Lower lobe of right lung (tissue), 2 donors: ENCODE measurements at places on chromosomes 2 and 18.

- no peak for DNase-seq
These were observed 39.0 kb downstream of the EEF1B2 start for GRCh38 chr2:206198677-206199076.

DNA sequence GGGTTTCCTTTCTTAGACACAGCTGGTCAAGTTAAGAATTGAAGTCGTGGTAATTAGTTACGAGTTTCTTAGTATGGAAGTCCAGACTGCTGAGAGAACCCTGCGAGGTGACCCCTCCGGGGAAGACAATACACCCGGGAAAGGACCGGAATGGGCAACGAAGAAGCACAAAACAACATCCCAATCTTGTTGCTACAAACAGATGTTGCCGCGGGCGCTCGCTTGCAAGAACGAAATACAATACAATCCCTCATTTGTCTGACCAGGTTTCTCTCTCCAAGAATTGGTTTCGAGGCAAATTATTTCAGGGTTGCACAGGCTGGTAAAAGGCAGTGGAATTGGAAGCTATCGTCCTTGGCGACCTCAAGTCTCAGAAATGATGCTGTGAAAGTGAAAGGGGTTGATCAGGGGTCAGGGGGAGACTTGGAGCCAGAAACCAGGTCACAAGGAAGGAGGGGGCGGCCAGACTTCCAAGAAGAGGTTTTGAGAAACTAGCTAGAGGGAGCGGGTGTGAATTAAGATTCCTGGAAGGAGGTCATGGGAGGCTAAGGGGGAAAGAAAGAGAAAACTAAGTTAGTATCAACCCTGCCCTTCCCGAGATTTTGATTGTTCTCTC, 401.9 kb downstream of the HRH4 start:
- no peak for DNase-seq

DNA sequence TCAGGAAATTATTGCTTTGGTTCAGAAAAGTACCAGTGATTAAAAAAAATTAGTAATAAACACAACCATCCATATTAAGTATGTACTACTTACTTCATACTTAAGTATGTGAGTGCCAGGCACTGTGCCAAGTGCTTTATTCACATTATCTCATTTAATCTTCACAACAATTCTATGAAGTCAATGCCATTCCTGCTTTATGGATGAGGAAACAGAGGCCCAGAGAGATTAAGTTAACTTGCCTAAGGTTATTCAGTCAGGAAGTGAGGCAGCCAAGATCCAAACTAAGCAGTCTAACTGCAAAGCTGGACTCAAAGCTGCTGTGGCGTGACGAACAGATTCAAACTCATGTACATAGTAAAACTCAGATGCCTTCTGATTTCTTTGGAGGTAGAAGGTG, 22.3 kb downstream of the DTNB start:
- DNase-seq, result no peak

DNA sequence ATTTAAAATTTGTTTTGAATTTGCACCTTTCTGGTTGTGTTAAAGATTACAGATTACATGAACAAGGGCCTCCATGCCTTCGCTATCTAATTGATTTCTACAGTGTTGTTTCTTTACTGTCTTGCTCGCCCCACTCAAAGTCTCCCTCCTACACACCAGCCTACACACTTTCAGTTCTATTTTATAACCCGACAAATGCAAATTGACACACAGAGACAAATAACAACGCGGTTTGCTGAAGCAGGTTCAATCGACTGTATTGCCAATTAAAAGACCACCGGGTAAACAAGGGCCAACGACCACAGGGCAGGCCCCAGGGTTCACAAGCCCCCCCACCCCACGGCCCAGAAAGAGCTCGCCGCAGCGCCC, 869 bp downstream of the STARD7 start:
- DNase-seq, result no peak

GRCh38 chr2:149148194-149149006, 109.9 kb downstream of the LYPD6B start:
- no peak for DNase-seq

DNA sequence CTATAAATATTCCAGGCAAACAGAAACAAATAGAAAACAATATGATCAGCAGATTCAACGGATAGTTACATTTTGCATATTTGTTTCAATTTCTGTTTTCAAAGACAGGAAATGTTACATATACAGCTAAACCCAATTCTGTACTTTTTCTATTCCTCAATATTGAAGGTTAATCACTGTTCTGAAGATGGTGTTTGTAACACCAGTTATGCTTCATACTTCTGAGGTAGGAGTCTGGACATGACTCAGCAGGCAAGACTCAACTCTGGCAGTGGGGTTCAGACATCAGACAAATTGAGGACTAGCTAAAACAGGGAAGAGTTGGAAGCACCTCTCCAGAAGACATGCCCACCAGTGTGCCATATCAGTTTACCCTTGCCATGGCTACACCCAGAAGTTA, 16.6 kb downstream of the SERPINB13 start:
- DNase-seq, result no peak

- no peak for DNase-seq
These were observed 36.7 kb downstream of the MAPRE2 start for GRCh38 chr18:35077937-35078336.

GRCh38 chr2:134892282-134893035, 26.2 kb upstream of the CCNT2 start:
- DNase-seq, result no peak

DNA sequence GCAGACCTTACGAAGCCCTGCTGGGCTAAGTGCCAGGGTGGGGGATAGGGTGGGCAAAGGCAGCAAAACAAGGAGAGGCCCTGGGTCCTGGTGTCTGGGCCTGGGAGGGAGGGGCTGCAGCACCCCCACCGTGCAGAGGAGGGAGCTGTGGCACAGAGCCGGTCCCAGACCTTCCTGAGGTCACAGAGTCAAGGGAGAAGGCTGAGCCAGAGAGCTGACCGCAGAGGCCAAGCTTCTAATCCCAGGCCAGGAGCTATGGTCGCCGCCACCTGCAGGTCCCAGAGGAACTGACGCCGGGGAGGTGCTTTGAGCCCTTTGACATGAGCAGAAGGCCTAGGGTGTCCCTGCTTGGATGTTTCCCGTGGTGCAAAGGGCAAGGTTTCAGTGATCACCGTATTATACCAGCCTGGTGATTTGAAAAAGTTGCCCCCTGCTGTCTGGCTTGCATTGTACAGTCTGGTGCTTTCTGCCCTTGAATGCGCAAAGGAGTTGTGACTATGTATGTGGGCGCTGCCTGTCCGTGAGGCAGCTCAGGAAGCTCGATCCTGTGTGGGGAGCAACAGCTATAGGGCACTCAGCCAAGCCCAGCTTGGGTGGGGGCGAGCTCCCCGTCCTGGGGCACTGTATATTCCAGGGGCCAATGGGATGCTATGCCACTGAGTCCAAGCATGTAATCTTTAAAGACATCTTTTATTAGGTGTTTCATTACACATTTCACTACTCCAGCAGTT, 44.3 kb downstream of the EDAR start:
- DNase-seq, result no peak

DNA sequence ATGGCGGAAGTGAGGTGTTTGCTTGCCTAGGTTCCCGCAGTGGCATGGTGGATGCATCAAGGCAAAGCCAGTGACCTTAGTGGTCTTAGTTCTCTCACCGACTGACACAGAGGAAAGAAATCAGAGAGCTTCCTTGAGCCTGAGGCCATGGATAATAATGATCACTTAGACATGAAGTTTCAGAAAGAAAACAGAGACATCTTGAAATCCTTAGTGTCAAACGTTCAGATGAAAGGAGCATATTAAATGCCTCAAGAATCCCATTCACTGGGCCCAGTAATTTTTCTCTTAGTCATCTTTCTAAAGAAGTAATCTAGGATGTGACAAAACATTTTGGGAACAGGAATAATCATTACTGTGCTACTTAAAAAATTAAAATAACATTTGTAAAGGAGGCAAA, 35.2 kb downstream of the COPS8 start:
- DNase-seq, result no peak

GRCh38 chr2:196703695-196704094, 64.2 kb downstream of the CCDC150 start:
- DNase-seq, result no peak

GRCh38 chr2:232870766-232871371, 805 bp downstream of the SNORC start:
- DNase-seq, result no peak

GRCh38 chr2:229852565-229852964, 69.2 kb downstream of the TRIP12 start:
- DNase-seq, result no peak

GRCh38 chr18:72436401-72436800, 107.7 kb downstream of the CBLN2 start:
- no peak for DNase-seq

GRCh38 chr18:47756364-47757016, 174.0 kb downstream of the SMAD2 start:
- DNase-seq, result peak; percentile 74

DNA sequence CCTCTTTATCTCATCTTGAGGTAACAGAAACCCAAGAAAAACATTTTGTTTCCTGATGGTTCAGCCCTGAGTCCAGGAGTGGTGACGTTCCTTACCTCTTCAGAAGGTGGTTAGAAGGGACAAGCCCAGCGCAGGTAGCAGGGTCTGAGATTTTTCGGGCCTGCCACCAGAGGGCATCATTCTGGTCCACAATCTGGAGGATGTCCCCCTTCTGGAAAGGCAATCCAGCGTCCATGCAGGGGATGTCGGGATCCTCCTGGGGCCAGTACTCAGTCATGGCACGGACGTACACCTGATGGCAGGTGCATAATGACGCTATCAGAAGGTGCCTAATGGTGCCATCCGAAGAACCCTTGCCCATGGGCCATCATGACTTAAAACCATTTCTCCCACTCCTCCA, 17.7 kb downstream of the MPP4 start:
- no peak for DNase-seq

GRCh38 chr2:164840458-164840929, 1.1 kb downstream of the COBLL1 start:
- peak; percentile 79 for DNase-seq

- DNase-seq, result no peak
These were observed 251.4 kb downstream of the SLC8A1 start for GRCh38 chr2:40200366-40200915.

GRCh38 chr2:232850039-232850438, 20.0 kb upstream of the SNORC start:
- no peak for DNase-seq

DNA sequence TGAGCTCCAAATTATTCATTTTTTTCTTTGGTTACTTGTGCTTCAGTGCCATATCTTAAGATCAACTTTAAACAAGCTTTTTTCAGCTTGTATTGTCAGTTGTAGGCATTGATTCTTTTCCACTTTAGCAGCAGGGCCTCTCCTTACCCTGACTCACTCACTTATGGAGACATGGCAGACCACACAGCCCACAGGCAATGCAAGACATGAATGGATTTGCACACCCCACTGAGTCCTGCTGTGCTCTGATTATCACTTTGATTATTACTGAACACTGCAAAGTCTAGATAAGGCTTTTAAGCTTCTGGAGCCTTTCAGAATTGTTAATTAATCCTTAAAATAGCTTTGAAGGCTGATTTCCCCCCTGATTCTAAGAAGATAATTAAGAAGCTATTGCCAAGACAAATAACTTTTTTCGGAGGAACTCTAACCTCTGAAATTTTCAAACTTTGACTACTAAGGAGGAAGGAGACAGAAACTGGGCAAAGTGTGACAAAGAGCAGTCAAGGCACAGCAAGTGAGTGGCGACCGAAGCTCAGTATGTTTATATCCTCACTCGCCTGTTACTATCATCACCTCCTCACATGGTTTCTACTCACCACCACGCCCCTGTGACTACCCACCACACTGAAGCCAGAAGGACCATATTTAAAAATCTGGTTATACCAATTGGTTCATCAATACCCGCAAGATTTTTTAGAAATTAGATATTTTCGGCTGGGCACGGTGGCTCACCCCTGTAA, 43.3 kb downstream of the CACNB4 start:
- no peak for DNase-seq

DNA sequence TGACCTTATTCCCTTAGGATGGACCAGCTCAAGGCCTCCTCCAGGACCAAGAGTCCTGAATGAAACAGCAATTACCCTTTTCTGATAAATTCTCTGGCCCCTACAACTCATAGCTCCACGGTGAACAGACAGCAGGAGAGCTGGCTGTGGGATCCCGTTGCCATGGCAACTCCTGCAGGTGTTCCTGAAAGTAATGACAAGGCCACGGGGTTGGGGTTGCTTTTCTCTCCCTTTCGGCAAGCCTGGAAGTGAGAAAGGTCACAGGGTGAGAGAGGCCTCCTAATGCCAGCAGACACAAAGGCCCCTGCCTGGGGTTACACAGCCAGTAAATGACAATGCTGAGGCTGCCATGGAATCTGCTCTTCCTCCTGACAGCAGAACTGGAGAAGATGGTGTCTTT, 403.0 kb downstream of the NBAS start:
- DNase-seq, result no peak

DNA sequence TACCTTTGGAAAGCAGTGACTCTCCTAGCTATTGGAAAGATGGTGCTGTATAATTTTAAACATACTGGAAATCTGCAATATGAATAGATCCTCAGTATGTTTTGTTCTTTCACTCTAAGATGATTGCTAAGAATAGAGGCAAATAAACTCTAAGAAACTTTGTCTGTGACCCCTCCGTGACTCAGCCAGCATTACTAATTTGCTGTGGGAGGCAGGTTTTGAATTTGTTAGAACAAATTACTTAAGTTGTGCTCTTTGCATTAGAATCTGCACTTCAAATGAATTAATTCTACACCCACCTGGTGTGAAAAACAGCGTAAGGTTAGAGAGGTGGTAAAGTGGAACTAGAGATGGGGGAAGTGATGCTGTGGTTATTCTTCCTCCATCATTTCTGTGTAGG, 142.2 kb downstream of the RAPGEF4 start:
- no peak for DNase-seq

DNA sequence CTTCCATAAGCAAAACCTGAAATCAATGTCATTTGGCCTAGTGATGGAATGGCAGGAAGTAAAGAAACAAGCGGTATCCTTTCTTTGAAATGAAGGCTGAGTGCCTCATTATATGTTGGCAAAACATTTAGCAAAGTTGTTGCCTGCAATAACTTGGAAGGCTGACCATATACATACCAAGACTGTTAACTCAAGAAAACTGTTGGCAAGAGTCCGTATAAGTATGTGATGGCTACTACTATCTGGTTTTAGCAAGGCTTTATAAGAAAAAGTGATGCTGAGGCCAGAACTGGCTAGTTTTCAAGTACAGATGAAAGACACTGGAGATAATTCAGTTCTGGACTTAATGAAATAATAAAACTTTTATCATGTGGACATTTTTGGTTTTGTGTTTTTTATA, 356.2 kb downstream of the ZNF521 start:
- DNase-seq, result no peak

DNA sequence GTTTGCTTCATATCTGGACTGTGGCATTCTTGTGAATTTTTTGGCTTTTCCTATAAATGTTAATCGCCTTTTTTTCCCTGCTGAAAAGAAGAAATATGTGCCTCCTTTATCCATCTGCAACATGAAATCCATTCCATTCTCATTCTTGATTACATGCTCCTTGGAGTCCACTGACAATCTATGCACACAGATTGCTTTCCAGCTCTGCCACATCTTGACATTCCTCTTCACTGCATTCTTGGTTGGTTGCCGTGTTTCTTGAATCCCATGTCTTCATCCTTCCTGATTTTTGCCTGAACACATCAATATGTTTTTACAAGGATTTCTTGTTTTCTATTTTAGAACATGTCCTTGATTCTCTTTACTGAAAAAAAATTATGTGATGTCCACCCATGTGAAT, 26.7 kb upstream of the BIRC6 start:
- DNase-seq, result no peak

- no peak for DNase-seq
These were observed 1.0 kb downstream of the PSTPIP2 start for GRCh38 chr18:46070815-46071652.
